T-cell (primary cell): ENCODE measurements at places on chromosomes 5 and 9.

GRCh38 chr5:134963098-134963497 lies 4.6 kb upstream of the CATSPER3 start:
- no peak for DNase-seq

DNA sequence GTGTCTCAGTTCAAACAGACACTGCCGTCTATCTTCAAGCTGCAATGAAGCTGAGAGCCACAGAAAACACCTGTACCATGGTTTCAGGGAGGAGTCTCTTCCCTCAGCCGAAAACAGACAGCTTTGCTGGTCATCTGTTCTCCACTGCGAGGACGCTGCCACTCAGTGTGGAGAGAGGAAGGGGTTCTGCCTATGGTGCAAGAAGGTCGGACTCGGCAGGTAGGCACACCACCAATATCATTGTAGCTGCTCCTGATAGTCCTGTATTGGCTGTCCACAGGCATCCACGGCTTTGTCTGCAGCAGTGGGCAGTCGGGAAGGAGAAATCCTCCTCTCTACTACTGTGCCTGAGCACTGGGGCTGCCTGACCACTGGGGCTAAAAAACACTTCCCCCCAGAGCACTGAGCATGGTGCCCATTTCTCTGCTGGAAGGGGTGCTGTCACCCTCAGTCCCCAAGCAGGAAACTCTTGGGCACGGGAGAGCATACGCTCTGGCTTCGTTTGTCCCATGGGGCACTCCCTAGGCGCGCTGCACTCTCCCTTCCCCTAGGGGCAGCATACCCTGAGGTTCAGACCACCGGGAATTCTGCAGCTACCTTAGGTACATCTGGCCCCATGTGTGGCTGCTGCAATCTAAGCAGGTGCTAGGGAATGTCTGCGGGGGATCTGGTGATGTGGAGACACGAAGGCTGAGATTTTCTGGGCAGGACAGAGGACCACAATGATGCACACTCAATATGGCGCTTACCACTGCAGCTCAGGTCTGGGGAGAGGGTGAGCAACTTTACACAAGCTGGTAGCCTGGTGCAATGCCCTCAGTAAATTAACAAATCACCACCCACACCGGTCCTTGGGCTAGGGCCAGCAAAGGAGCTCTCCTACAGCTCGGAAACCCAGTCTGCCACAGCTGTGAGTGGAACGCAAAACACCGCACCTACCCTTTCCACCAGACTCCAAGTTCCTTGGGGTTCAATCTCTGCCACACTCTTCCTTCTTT lies 880.9 kb upstream of the SEMA6A start:
- no peak for DNase-seq

DNA sequence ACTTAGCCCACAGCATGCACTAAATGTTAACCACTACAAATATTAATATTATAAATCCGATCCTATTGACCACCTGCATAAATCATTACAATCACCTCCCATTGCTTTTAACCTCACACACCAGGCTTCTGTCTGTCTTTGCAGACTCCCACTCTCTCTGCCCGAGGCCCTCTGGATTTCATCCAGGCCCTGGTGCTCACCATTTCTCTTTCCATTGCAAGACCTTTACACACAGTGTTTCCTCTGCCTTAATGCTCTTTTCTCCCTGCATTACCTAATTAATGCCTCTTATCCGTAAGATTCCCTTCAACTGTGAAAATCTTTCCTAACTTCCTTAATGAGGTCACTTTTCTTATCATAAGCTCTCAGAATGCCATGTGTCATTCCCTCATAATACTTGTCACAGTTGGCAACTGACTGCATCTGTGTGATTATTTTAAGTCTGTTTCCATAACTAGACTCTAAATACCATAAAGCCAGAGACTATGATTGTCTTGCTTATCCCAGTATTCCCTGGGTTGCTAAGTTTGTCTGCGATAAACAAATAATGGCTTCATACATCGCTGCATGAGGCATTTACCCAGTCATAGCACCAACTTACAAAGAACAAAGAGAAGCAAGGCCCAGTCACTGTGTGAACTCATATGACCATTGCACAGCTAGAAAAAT lies 155.1 kb downstream of the CCDC192 start:
- DNase-seq, result no peak

DNA sequence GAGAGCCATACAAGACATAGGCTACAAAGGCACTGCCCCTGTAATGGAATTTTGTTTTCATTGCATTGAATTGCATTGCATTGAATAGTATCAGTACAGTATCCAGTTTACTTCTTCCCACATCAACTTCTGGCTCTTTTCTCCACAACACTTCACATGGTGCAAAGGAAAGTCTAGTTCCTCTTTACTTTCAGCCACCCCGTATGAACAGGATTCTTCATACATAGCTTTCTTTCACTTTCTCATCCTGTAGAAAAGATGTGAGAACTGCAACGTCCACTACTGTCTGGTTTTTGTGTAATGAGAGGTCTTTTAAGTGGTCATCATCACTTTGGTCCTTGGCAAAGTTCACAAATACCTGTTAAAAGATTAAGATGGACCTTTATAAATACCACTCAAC lies 20.2 kb downstream of the NIPSNAP3B start:
- DNase-seq, result no peak

GRCh38 chr5:172753101-172753500 lies 17.9 kb downstream of the DUSP1 start:
- DNase-seq, result no peak

- DNase-seq, result no peak
These were observed 278.1 kb upstream of the NMUR2 start for GRCh38 chr5:152683205-152683604.
